ENCODE measurements at places on chromosomes 1 and 21.

- DNase-seq = no peak
Measured at GRCh38 chr1:78715181-78715661, 65.6 kb downstream of the IFI44 start.

DNA sequence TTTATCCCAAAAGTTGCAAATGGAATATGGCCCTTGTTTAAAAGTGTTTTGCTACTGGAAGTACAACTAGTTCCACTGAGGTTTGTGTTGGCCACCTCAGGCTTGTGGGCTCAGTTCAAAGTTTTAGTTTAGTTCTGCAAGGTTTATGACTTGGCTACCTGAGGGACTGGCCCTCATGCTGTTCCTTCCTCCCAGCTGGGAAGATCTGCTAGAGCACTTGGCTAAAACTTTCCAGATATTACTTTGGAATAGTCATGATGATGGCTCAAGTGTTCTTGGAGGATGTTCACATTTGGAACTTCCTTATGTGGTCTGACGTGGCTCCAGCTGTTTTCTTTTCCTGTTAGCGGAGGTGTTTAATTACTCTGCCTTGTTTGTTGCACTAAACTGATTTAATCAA lies 110.2 kb upstream of the IVNS1ABP start:
- DNase-seq = no peak

DNA sequence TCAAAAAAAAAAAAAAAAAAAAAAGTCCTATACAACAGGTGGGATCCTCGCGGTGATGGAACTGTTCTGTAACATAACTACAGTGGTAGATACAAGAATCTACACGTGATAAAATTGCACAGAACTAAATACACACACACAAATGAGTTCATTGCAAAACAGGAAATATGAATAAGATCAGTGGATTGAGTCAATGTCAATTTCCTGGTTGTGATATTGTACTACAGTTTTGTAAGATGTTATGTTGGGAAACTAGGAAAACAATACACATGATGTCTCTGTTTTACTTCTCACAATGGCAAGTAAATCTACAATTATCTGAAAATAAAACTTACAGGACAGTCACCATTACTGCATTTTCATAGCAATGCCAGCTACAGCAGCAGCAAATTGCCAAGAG lies 59.8 kb downstream of the ITGB3BP start:
- no peak for DNase-seq

- DNase-seq = no peak
Measured at GRCh38 chr1:206757524-206758266, 12.9 kb upstream of the IL19 start.

GRCh38 chr1:42282867-42283583 lies 52.0 kb downstream of the FOXJ3 start:
- DNase-seq = no peak

DNA sequence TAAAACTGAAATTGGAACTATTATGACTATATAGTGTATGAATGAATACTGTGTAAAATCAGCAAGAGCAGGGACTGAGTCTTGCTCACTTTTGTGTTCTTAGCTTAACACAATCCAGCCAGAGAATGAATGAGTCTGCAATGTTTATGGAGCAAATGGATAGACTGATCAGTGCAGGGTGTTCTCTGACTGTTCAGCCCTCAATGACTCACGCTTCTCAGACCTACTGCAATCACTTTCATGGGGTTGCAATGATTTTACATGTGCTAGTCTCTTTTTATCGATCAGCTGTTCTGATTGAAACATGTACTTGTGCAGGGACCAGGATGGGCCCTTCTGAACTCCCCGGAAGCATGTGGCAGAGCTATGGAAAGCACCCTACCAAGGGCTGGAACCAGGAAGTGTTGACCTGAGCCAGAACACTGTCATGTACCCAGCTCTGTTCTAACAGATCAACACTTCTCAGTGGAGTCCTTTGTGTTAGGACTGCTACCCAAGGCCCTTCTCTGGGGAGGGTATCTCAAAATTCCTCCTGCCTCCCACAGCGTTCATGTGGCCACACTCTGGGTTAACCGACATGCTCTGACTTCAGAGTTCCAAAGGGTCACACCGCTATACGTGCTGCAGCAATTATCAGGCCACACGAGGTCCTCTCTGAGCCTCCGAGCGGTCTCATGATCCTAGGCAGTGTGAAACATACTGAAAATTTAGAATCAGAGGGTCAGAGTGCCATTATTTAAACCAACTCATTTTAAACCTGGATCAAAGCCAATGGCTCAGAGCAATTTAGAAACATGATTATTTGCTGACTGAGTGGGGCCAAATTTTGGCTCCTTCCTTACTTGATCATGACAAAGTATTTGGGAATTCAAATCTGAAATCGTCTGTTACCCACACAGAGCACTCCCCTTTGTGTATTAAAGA lies 35.2 kb downstream of the GRIK1 start:
- DNase-seq = no peak

DNA sequence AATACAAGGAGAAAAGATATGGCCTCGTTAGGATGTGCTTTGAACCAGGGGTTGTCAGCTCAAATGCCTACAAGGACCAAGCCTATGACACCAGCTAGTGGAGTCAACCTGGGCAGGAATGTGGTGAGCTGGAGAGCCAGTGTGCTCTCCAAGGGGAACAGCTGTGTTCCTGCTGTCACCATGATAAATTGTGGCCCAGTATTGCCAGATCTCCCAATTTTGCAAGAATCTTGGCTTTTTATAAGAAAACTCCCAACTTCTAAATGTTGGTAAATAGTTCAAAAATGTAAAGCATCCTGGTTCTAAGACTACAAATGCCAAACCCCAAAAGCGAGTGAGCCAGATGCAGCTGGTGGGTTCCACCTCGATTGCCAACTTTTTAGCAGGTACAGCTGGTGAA lies 391.1 kb downstream of the PLPP3 start:
- DNase-seq = no peak

DNA sequence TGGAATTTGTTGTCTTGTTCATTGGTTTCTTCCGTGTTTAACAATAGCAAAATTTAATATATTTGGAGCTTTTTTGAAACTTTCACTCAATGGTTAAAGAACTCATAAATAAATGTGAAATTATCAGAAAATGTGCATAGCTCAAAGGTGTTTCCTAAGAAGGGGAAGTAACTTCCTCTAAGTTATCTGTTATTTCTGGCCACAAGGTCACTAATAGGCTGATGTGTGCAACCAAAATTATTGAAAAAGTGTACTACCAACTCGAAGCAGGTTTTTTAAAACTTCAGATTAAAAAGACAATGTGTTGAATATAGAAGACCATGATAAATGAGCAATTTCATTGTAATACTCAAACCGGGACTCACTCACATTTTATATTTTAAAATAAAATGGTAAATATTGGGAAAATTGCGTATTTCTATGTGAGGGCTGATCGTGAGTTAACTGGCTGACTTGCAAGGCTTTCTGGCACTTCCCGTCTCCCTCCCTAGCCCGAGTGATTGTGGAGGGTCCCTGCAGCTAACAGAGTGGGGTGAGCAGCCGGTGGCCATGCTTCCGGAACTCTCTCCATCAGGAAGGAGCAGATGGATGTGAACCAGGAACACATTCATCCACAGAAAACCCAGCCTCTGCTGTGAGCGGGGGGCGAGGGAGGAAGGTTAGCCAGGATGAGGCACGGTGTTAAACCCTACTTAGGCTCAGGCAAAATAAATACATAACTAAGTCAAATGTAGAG lies 96.9 kb downstream of the ERG start:
- no peak for DNase-seq

GRCh38 chr21:15022608-15023261 lies 42.1 kb downstream of the NRIP1 start:
- no peak for DNase-seq

DNA sequence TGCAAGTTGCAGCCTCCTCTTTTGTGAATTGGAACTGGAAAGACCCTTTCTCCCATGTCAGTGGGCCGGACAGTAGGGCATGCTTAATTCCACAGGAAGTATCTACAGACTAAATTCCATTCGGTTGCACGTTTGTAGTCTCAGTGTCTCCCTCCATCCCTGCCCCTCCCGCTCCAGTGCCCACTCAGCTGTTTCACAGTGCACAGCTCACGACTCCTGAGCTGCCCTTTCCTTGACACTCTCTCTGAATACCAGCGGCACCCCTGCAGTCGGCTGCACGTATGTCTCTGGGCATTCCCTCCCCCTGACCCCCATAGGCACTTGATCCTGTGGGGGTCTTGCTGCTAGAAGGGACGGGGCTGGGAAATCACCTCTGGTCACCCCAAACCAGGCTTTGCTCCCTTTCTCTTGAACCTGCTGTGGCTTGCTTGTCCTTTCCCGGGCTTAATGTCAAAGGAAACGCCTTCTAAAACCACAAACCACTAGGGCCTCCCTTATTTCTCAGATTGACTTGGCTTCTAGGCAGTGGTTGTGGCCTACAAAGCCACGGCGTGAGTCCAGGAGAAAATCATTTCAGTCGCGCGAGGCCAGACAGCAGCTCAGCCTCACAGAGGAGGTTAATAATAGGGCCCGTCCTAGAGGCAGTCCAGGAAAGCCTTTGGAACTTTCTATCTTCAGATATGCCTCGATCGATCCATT lies 365.3 kb upstream of the PROX1 start:
- DNase-seq = no peak

DNA sequence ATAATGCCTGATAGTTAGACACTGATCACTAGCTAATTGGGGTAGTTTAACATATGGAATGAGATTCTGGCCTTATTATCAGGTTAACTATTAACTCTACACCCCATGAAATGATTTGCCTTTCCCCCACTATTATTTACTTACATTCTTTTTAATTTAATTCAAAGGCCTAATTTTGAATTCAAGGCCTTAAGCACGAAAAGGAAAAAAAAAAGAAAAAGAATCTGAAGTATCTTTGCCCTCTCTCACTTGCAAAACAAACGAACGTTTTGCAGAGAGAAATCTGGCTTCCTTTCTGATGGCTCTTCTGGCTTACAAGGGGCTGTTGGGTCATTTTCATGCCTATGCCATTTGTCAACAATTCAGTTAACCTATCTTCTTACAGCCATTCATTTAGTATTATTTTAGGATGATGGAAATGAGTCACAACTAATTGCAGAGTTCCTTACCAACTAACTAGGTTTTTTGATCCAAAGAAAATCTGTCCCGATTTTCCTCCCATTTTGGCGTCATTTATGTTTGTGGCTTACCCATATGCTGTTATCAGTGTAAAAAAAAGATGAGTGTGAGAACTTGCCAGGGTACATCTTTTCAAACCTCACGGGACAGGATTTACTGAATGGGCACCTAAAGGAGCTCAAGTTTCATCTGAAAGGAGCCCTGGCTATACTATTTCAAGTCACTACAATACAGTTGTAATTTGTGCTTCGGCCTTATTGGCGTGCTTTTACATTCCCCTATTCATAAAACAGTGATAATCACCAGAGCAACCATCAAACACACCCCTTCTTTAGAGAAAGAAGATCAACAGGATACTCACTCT lies 1.9 kb upstream of the ERRFI1 start:
- DNase-seq = no peak

DNA sequence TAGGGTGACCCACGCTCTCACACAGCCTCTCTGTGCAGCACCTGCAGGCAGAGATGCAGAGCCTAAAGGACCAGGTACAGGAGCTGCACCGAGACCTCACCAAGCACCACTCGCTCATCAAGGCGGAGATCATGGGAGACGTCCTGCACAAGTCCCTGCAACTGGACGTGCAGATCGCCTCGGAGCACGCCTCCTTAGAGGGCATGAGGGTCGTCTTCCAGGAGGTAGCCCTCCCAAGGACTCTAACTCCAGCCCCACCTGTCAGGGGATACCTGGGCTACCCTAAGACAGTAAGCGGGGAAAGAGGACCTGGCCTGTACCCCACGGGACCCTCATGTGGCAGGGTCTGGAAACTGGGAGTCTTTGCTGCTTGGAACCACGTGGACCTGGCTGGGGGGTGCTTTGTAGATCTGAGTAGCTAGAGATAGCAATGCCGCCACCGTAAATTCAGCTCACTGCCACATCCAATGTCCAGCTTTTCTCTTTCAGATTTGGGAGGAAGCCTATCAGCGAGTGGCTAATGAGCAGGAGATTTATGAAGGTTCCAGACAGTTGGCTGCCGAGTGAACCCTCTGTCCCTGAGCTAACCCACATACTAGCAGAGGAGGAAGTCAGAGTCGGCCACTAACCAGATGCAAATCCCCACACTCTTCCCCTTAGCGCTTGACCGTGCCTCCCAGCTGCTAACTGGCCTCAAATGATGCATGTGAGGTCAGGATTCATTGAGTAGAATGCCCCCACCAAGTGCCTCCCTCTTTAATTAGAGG lies 6.5 kb downstream of the RNF207 start:
- no peak for DNase-seq

DNA sequence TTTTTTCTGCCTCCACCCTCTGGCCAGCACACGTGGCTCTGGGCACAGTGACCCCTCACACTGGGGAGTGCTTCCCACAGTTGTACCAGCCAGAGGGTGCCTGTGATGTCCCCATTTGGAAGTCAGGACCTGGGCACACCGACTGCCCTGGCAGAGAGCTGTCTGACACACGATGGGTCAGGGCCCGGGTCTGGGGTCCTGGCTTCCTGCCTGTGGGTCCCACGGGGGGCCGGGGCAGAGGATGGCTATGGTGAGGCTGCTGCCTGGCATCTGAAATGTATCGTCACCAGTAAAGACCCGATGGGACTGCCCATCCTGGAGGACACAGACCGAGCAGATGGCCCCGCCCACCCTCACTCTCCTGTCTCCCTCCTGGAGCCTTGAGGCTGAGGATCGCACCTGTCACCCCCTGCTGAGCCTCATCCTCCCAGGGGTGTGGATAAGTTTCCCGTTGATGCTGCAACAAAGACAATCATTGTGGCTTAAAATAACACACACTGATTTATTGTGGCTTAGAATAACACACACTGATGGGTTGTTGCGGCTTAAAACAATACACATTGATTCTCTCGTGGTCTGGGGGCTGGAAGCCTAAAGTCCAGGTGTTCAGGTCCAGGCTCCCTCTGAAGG lies 88.8 kb upstream of the TTC34 start:
- no peak for DNase-seq

GRCh38 chr21:42238185-42238934 lies 19.4 kb downstream of the ABCG1 start:
- no peak for DNase-seq

DNA sequence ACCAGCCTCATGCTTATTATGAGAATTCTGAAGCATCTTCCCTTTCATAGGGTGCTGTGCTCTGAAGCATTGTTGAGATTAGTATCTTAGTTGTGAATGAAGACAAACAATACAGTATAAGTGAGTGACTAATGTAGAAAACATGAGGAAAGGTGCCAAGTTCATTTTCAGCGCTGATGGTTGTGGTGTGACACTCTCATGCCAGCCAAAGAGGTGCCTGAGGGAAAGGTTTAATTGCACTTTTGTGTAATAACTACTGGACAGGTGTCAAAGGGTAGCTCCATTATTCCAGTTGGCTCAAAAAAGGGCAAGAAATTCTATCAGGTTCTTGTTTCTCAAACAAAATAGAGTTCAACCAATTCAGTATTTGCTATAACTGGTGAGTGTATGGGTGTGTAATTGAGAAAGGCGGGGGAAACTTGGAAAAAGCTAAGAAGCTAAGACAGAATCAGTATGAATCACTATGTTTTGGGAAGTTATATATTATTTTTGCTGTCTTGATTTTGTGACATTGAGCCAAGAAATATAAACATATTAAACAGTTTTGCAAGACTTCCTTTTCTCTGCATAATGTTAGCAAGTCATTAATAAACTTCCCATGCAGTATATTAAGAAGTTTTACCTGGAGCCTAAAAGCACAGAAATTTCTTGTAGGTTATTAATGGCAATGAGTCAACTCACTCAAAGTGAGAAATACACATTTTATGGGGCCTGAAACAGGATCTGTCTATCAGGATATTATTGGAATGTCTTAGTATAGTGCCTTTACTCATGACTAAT lies 31.8 kb downstream of the KCNK2 start:
- DNase-seq = no peak

Measured in NCI-H1694 (cell line).